Stomach (tissue), 19 donors: ENCODE measurements at places on chromosomes 13 and 19. TPM values are rescaled to one million over a fixed set of nuclear protein-coding genes. Genes with fewer than 3 reads are reported as not detected.

CDC42EP5 gene
- 29.7 TPM for total RNA-seq

ATG4D gene
- total RNA-seq = 336 TPM

SAMD1 gene
- total RNA-seq = 228 TPM

LYPD3 gene
- 0.29 TPM for total RNA-seq

PBX4 gene
- 60.7 TPM for total RNA-seq
